ENCODE measurements at places on chromosomes 1 and 21. TPM values are rescaled to one million over a fixed set of nuclear protein-coding genes. Genes with fewer than 3 reads are reported as not detected.

DNA sequence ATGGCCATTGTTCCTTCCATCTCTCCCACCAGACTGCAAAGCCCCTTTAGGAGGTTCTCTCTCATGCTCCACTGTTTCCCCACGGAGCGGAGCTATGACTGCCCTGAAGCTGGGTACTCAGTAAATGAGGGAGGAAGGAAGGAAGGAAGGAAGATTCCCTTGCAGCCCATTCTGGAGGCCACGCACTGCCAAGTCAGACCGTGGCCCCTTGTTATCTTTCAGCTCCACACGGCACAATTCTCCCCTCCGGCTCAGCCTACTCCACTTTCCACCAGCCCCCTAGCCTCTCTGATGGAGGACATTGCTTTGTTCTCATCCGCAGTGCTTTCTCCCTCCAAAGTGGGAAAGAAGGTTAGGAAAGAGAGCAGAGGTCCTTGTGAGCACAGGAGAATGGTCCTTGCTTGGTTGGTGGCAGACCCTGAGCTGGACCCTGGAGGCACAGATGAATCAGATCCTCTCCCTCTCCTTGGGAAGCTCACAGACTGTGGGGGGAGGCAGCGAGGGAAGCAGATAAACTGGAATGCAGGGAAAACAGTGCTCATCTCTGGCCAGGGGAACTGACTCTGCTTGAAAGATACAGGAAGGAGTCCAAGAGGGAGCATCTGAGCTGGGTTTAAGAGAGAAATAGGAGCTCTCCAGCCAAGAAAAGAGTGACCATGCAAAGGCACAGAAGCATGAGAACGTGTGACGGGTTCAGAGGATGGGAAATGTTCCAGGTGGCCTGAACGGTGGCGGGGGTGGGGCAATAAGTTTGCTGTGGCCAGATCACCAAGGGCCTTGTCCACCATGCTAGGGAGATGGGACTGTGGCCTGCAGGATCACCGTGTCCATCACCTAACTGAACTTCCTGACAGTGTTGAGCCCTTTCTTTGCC lies 52.6 kb downstream of the GLIS1 start:
- DNase-seq = no peak

Gene NCMAP
- total RNA-seq = 0.28 TPM

Gene SLC5A9
- not detected for total RNA-seq

GRCh38 chr1:228851193-228851592 lies 115.9 kb downstream of the RHOU start:
- DNase-seq = no peak

Gene IGSF9
- 0.33 TPM for total RNA-seq
